Fibroblast of skin of scalp (primary cell): ENCODE measurements at places on chromosomes 4 and X.
A peak's percentile ranks its signal among the peaks of the same experiment; 100 is the strongest.

DNA sequence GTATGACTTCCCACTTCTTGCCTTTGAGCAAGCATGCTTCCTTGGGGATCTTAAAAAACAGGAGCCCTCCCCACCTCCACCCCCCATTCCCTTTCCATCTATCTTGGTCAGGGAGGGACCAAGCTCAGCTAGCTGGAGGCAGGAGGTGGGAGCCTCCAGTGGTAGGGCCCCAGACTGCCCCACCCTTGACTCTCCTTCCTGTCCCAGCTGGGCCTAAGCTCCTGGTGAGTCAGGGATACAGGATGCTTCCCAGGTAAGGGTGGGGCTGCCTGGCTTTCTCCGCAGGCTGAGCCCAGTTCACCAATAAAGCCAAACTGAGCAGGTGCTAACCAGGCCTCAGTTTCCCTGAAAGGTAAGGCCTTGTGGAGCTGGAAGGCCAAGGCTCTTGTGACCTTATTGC, 15.2 kb downstream of the EFNB1 start:
- DNase-seq = no peak

GRCh38 chr4:84913176-84913575, 53.3 kb downstream of the WDFY3 start:
- DNase-seq = no peak

DNA sequence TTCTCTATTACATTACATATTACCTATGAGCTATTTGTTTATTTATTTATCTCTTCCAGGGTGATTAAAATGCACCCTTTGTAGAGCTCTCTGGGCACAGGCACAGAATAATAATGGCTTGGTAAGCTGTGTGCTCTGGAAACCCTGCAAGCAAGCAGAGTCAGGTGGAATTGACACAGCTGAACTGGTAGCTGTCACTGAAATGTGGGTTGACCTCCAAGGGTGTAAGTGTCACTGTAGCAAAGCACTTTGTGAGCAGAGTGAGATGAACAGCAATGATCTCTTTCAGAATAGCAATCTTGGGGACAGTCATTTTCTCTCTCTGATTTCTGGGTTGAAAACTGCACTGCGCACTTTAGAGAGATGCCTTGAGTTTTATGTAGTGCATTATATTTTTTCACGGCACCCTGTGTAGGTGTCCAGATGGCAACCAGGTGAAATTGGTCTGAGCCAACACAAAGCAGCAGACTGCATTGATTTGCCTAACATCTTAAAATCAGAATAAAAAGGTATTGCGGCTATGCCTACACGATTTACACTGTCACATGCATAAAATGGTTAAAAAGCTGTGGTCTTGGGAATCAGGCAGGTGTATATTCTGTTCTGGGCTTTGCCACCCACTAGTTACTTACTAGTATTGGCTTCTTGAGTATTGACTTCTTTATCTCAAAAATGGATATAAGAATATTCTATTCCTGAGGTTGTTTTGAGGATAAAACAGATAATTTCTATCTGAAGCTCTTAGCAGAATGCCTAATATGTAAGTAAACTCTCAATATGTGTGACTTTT, 450.3 kb downstream of the RAPGEF2 start:
- no peak for DNase-seq

- no peak for DNase-seq
These were observed 31.1 kb downstream of the UCHL1 start for GRCh38 chr4:41287852-41288251.

GRCh38 chr4:17468619-17469221, 43.2 kb downstream of the QDPR start:
- peak; percentile 47 for DNase-seq

DNA sequence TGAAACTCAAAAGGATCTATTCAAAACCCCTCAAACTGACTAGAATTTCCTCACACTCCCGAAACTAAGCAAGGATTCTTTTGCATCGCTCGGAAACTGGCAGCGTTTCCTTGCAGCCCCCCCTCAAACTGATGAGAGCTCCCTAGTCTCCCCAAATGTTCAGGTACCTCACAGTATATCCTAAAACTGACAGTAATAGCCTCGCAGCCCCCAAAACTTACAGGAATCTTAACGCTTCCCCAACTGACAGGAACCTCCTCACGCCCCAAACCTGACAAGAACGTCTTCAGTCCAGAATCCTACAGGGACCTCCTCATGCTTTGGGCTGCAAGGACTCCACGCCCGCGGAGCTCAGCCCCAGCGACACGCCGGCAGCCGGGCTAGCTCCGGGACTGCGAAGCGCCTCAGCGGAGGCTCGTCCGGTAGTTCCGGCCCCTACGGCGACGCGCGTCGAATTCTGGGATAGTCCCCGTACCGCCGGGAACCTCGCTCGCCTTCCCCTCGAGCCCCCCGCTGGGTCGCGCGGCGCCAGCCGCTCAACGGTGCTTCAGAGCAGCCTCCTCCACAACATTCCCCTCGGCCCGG, 640 bp downstream of the PHF8 start:
- DNase-seq = no peak

GRCh38 chr4:108272561-108272960, 103.8 kb upstream of the LEF1 start:
- no peak for DNase-seq

DNA sequence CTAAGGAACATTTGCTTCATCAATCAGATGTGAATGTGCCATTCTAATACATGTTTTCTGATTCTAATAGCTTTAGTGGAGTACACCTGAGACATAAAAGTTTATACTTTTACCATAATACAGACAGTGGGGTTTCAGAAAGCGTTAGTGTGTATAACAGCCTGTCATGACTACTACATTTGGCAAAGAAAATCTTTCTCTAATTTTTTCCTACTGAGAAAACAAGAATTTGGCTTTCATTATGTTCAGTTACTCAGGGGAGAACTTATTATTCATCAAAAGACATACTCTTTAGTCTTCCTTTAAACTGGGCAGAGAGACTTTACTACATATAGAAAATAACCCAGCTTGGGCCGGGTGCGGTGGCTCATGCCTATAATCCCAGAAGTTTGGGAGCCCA, 104.9 kb downstream of the PCDH18 start:
- DNase-seq = no peak

DNA sequence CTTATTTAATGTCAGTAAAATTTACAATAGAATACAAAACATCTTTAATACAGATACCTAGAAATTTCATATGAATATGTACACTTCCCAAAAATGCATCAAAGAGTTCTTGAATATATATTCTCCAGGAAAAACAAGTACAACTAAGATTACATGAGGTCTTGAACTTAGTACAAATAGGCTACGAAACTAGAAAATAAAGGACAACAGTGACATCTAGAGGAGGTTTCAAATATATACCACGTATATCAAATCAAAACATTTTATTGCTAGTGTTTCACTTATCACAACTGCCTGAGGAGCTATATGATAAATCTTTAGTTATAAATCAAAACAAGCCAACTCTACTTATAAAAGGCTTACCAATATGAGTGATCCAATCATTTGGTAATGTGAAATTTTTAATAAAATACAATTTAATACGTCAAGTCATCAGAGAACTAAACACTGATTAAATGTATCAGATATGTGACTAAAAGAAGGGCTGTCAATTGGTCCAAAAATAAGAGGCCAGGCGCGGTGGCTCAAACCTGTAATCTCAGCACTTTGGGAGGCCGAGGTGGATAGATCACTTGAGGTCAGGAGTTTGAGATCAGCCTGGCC, 36.6 kb downstream of the ANAPC10 start:
- peak; percentile 66 for DNase-seq

DNA sequence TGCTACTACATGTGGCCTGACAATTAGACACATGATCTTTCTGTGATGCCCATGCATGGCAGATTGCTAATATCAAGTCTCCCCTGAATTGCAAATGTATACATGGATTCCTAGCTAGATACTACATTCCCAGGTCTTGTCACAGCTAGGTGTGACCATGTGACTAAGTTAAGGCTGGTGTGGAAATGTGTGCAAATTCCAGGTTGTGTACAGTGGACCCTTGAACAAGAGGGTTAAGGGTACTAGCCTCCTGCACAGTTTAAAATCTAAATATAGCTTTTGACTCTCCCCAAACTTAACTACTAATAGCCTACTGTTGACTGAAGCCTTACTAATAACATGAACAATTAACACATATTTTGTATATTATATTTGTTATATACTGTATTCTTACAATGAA, 48.4 kb downstream of the HSD17B13 start:
- DNase-seq = no peak

GRCh38 chr4:172153719-172154118, 340.5 kb downstream of the GALNTL6 start:
- DNase-seq = no peak

- DNase-seq = no peak
These were observed 12.1 kb downstream of the SMS start for GRCh38 chrX:21952624-21953023.

- peak; percentile 77 for DNase-seq
These were observed 841 bp downstream of the ACOT9 start for GRCh38 chrX:23742174-23742696.

DNA sequence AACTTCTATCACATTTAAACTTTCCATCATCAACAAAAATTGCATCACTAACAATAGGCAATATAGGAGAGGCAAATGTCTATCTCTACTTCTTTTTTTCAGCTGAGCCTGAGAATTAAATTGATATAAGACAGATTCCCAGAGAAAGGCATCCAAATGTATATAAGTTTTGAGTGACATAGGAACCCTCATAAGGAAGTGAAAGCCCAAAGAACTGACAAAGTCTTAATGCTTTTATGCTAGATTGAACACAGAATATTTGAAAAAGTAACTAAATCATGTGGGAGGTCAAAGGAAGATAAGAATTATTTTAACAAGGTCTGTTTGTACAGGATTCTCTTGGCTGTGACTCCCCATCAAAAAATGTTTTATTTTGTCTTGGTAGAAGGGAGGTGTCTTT, 714.9 kb downstream of the GRXCR1 start:
- DNase-seq = no peak

DNA sequence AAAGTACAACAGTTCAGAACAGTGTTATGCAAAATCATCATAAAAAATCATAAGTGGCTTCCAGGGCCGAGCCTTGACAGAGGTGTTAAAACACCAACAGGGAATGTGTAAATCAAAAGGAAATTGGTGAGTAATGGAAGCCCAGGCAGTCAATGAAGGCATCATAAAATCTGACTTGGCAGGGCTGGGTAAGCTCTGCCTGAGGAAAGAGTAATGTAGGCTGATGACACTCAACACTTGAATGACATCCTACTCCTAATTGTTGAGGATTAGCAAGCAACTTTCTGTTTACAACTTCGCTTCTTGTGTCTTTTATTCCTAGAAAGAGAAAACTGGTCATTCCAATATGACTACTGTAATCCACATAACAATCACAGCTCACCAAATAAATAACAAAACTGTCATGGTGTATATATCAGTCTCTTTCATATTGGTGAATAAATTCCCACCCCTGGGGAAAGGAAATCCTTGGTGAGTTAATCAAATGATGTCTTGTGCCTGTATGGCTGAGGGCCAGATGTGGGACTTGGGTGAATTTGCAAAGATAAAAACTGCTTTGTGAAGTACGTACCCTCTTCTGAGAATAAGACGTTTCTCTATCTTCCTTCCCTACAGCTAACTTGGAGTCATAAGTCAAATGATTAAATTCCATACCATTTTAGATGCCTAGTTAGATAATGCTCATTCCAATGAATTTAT, 196.8 kb downstream of the DCHS2 start:
- DNase-seq = no peak

GRCh38 chrX:24491741-24492140, 26.7 kb downstream of the PDK3 start:
- DNase-seq = no peak

DNA sequence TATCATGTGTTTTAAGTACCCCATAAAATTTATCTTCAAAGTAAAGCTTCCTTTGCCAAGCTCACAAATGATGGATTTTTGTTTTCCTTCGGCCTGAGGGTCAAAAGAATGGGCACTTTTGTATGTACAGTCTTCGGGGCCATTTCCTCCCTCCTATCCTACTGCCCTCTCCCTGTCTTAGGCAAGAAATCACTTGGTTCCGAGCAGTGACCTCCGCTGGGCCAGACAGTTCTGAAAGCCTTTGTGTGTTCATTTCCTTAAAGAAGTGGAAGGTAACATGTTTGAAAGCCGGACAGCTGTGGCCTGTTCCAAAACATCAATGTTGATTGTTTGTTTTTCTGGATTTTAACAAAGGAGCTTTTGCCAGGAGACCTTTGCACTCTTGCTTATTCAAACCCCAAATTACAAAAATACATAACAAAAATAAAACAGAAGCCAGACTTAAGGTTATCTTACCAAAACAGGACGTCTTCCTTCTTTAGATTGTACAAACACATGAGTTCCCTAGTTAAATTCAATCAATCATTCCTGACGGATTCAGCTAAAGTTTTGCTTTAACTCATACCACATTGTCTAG, 110.6 kb upstream of the LIMCH1 start:
- DNase-seq = no peak

GRCh38 chrX:136067966-136068365, 79.4 kb upstream of the FHL1 start:
- no peak for DNase-seq
